Right atrium auricular region (tissue), 2 donors: ENCODE measurements at places on chromosomes 6 and 20. TPM values are rescaled to one million over a fixed set of nuclear protein-coding genes. Genes with fewer than 3 reads are reported as not detected.

The NKX2-4 gene
- not detected for total RNA-seq

GRCh38 chr20:35503841-35504561 is 25.5 kb downstream of the C20orf173 start:
- DNase-seq, result no peak

- DNase-seq, result no peak
Measured at GRCh38 chr20:47350691-47351545, 5.6 kb downstream of the ZMYND8 start.

DNA sequence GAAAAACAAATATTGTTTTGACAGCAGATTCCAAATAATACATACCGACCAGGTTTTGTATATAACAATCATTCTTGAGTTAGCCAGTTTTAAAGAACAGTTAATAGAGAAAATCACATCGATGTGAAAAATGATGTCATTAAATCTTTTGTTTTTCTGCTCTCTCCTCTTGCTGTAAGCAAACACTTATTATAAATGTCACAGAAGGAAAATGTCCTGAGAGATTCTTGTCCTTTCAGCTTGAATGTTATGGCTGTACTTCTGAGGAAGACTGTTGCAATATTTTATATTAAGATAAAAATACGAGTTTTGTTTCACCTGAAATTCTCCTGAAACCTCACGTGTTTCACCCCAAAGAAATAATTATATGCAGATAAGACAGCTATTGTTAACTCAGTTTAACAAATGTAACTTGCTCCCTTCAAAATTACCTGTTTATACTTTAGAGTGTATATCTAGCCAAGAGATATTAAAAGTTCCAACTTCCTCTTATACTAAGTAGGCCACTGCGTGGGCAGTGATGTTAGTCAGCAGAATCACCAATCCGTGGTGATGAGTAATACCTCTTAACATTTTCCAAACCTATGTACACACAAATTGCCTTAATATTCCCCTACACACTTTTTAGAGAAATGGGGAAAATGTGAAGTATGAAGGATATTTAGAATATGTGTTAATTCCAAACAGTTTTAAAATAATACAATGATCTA is 1111.4 kb upstream of the CITED2 start:
- no peak for DNase-seq

DNA sequence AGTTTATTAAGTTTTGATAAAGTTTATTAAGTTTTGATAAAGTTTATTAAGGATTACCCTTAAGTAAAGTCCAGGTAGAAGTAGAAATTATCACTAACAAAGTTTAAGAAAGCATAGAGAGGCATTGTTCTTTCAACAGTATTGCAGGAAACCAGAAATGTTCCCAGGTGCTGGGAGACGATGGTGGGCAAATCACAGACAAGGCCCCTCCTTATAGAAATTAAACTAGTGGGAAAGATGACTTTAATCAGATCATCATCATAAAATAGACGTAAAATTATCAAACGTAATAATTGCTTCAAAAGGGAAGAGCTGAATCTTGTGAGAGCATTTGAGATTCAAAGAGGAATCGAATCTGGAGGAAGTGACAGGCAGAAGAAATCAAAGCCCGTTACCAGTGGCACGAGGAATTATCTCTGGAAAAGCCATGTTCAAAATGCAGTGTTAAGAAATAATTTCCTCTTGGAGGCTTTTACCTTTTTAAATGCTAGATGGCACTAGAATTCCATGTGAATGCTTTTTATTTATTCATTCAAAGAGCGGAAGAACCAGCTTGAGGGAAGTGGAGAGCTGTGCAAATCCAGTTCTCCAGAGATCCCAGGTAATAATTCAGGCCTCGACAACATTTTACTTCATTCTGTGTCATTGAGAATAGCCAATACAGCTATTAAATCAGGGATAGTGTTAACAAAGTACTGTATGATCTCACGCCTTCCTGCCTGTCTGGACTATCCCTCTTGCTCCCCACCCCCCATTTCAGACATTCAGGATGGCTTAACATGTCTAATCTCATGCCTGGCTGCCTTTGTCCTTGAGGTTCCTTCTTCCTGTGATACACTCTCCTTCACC is 1.0 kb upstream of the APMAP start:
- peak; percentile 54 for DNase-seq
